ENCODE measurements at places on chromosomes 13 and 19. TPM values are rescaled to one million over a fixed set of nuclear protein-coding genes. Genes with fewer than 3 reads are reported as not detected.

Gene PGLYRP1
- not detected for total RNA-seq

Gene RETN
- total RNA-seq = not detected

- H3K27me3 ChIP-seq = no peaks in the 10 kb centered on the region
- no peak overlapping the region for H3K4me3 ChIP-seq
- H3K36me3 ChIP-seq = no peaks in the 10 kb centered on the region
- DNase-seq = no peak
- no peaks in the 10 kb centered on the region for H3K4me1 ChIP-seq
These were observed 25.3 kb upstream of the FBN3 start for GRCh38 chr19:8174706-8175105.

GRCh38 chr19:10183926-10184325, 10.8 kb downstream of the DNMT1 start:
- H3K27me3 ChIP-seq = no peaks in the 10 kb centered on the region
- no peak for DNase-seq
- H3K36me3 ChIP-seq = peaks cover 44% of the 10 kb centered on the region

DNA sequence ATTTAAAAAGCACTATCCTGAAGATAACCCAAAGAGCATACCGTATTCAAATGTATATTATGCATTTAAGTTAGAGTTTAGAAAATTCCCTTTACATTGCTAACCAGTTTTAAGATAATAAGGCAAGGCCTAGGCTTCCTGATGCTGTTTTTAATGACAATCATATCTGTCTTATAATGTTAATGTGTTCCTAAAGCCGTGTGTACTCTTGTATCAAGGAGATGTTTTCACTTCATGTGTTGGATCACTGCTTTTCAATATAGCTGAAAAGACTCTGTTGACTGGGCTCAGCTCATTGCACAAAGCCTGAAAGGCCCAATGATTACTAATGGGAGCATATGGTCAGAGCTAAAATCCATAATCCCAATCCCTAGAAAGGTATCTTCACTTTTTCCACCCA, 81.6 kb downstream of the DACH1 start:
- DNase-seq = no peak
- H3K36me3 ChIP-seq = no peaks in the 10 kb centered on the region
- no peaks in the 10 kb centered on the region for H3K4me1 ChIP-seq
- H3K27me3 ChIP-seq = no peaks in the 10 kb centered on the region
- no peak overlapping the region for H3K4me3 ChIP-seq

- H3K27ac ChIP-seq = no peak within 1 kb of the TSS
- H3K4me1 ChIP-seq = peaks cover 19% of the 10 kb centered on the region
- peaks cover 35% of the 10 kb centered on the region for H3K27me3 ChIP-seq
These were observed at the start of gene FFAR3 for GRCh38 chr19:35357867-35358573. FFAR3 (plus strand) TSS chr19:35358460; CDS start chr19:35358891, 431 bp downstream.

- H3K27ac ChIP-seq = no peak overlapping the region
- H3K4me1 ChIP-seq = peaks cover 27% of the 10 kb centered on the region
These were observed 28.7 kb upstream of the CD33 start for GRCh38 chr19:51196181-51196580.

Data from activated CD8-positive, alpha-beta memory T cell treated with anti-CD3 and anti-CD28 coated beads, Interleukin-2, amount 10 ng/mL, durations not matched to agents 7 days and 5 days (primary cell).